ENCODE measurements at places on chromosomes 7 and 10.

- DNase-seq, result no peak
These were observed at the start of gene AIFM2 for GRCh38 chr10:70132098-70133029. Gene AIFM2 (minus strand): TSS chr10:70132825. CDS start chr10:70124084, 8,741 bp downstream.

DNA sequence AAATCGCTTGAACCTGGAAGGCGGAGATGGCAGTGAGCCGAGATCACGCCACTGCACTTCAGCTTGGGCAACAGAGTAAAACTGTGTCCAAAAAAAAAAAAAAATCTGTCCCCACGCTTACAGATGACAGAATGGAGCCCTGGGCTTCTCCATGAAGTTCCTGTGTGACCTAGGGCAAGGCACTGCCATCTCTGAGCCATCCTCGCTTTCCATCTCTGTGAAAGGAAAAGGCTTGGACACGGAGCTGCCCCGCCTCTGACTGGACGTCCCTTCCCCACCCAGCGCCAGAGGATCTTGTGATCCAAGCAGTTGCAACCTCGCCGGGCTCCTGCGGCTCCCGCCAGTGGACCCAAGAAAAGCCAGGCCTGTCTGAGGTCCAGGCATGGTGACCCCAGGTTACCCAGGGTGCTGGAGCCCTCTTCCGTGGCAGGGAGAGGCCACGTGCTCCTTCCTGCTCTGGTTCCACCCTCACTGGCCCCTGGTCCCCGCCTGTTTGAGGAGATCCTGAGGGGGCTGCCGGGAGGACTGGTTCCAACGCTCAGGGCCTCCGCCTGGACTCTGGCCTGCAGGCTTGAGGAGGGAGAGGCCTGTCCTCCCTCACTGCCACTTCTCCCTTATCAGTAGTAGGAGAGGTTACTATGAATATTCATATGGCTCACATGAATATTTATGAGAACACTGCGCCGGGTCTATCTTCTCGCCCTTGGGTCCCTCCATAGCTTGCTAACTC lies 25.6 kb upstream of the ELFN1 start:
- no peak for DNase-seq

DNA sequence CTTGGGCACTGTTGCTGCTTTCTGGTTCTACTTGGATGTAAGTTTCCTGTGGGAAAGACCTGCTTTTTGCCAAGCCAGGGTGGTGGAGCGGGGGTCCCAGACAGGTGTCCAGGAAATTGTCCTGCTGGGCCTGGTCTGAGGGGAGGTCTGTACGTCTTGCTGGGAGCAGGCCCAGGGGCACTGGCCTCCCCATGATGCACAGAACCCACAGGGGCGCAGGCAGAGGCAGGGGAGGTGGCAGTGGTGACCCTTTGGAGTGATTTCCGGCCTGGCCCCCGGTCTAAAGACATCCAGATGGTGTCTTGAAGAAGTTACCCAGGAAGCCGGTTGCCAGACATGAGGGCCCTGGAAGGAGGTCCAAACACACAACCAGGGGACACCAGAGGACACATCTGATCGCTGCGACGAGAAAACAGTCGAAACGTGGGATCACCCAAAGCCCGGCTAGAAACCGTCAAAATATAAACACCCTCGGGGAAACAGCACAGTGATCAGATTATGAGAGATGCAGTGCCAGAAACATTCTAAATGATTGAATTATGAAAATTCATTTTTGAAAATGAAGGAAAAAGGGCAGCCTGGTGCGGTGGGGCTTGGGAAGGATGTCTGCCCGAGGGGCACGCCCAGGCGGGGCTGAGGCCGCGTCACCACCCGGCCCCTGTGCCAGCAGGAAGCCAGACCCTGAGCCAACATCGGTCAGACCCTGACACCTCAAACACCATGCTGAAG lies 59.6 kb downstream of the TMEM270 start:
- no peak for DNase-seq

GRCh38 chr10:36195364-36195763 lies 553.3 kb upstream of the FZD8 start:
- no peak for DNase-seq

DNA sequence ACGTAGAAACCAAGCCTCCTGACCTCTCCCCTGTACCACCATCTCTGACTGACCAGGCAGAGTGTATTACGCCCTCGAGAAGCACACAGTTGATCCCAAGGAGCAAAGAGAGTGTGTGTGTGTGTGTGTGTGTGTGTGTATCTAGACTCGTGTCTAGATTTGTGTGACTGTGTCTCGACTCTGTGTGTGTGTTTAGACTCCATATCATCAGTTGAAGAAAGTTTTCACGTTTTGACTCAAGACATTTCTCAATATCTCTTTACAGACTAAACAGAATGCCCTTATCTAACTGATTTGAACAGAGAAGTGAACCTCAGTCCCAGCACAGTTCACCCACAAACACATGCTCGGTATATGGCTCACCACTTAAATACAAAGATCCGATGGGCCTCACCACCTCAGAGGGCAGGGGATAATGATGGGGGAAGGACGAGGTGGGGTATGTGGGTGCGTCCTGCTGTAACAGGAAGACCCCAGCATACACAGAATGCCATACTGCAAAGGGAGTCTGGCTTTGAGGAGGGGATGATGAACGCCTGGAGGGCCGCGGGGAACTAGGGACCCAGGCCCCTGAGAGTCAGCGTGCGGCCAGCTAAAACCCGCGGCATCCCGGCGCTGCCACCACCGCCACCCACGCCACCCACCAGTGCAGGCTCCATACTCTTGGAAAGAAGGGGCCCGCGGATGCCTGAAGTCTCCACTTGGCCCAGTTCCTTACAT lies 780 bp downstream of the ALDH18A1 start:
- no peak for DNase-seq

DNA sequence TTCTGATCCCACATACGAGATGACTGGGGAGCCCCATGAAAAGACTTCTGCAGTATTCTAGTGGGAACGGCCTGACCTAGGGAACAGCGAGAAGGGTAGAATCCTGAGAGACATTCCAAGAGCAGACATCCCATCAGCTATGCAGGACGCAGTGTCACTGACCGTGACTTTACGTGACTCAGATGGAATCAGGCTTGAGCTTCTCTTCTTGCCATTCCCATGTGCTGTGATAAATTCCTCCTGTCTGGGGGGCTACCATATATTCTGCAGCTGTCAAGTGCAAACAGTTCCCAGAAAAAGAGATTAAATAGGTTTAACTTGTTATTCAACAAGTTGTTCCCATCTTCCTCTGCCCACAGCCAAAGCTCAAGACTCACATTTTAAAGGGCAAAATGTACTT lies 73.1 kb upstream of the PDE1C start:
- no peak for DNase-seq

DNA sequence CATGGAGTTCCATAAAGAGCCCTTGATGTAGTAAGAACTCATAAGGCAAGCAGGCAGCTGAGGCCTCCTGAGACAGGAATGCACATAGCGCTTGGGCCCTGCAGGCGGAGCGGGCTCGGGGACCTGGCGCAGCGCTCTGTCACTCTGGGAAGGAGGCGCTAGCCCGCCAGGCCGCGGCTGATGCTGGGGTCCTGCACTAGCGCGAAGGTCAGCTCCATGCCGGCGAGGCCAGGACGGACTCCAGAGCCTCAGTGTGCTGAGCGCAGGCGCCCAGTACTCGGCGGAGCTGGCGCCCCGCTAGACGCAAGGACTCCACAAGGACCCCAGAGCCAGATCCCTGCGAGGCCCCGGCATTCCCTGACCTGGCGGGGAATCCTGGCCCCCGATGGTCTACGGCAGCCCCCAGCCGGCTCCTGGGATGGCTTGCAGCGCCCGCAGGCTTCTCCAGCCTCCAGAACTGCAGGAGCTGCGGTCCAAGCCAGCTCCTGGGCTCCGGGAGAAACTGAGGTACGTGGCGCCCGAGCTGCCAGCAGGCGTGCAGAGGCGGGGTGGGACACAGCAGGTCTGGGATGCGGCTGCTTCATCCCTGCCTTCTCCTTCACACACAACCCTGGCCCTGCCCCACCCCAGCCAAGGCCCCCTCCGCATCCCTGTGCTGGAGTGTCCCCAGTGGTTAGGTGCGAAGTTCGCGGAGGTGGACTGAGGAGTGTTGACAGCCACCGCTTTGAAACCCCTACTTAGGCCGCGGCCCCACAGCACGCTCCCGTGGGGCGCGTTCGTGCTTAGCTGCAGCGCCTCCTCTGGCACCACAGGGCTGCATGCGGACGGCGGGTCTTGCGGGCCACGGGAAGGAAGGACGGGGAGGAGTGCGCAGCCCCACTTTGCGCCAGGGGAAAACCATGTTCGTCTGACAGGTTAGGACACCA lies 761.5 kb upstream of the POM121L12 start:
- no peak for DNase-seq

DNA sequence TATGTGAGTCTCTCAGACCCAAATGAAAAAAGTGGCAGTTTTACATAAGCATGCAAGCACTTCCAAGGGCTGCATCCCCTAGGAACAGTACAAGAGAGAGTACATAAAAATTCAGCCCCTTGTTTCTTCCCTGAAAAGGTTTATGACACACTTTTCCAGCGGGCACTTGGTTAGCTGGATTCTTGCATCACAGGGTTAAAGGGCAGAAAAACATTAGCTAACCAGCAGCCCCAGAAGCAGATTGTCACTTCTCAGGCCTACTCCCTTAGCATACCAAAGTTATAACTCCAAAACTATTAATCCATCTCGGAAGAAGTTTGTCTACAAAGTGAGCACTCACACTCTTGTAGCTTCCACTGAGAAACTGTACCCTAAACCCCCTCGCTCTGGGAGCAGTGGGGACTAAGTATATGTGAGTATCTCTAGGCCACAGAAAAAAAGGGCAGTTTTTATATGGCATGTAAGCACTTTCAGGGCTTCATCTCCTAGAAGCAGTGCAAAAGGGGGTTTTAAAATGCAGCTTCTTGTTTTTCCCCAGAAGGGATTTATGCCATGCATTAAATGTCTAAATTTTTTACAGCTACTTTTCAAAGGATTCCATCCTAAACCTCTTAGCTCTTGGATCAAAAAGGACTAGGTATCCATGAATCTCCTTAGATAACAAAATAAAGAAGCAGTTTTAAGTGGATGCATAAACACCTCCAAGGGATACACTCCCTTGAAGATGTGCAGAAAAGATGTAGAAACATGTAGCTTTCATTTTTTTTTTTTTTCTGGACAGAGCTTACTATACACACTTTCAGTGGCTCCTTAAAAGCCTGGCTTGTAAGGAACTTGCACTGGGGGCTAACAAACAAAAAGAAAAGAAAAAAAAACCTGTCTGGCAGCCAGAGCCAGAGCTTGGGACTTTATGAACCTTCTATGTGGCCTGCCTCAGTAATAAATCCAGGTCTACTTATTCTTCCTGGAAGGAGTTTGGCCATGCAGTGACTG lies 956.7 kb downstream of the CCSER2 start:
- no peak for DNase-seq

DNA sequence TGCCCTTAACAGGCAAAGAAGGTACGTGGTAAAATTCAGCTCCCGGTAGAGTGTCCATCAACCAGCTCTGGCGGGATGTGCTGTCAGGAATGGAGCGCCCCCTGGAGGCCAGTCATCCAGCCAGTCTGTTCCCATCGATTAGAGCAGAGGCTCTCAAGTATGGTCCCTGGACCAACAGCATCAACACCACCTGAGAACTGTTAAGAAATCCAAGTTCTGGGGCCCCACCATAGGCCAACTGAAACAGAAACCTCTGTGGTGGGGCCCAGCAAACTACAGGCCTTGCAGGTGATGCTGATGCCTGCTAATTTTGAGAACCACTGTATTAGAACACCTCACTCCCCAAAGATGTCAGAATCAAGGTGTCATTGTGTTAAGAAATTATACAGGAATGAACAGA lies 109.2 kb downstream of the DPY19L1 start:
- no peak for DNase-seq

DNA sequence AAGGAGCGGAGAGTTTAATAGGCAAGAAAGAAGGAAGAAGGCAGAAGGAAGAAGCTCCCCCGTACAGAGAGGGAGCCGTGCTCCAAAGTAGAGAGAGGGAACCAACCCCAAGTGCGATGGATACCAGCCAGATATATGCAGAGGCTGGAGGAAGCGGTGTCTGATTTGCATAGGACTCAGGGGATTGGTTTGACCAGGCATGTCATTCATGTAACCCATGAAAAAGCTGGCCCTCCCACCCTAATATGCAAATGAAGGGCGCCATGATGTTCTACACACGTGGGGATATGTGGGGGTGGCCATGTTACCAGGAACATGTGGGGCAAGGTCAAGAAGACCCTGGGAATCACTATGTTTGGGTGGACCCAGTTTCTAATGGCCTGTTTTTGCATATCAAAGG lies 40.6 kb upstream of the FAM3C start:
- DNase-seq, result no peak

GRCh38 chr10:71998119-71998839 lies 34.1 kb downstream of the CHST3 start:
- no peak for DNase-seq

- no peak for DNase-seq
These were observed 47.7 kb upstream of the PLEKHA1 start for GRCh38 chr10:122326806-122327205.

GRCh38 chr7:110856704-110857103 lies 234.2 kb upstream of the LRRN3 start:
- no peak for DNase-seq

- no peak for DNase-seq
These were observed 636.4 kb downstream of the KCNMA1 start for GRCh38 chr10:77001206-77001605.

GRCh38 chr10:124697837-124698544 lies 46.2 kb downstream of the FAM53B start:
- DNase-seq, result no peak

DNA sequence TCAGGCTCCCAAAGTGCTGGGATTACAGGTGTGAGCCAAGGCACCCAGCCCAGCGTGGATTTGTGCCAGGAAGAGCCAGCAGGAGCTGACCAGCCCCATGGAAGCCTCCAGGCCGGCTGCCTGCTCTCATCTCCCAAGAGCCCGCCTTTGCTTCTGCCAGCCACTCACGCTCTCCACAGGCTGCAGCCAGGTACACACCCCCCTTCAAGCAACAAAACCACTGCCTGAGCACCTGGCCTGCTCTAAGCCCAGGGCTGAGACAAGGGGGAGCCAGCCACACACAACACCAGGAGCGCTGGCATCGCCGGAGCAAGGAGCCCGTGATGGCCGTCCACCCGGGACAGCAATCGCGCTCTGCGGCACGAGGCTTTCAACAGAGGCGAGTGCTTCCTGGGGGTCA lies 34.5 kb downstream of the MAD1L1 start:
- no peak for DNase-seq

GRCh38 chr7:105643384-105643783 lies 62.1 kb upstream of the EFCAB10 start:
- no peak for DNase-seq

- DNase-seq, result no peak
These were observed 78.2 kb downstream of the CCSER2 start for GRCh38 chr10:84406561-84406960.
